Fibroblast of pulmonary artery (primary cell): ENCODE measurements at places on chromosomes 16 and 17.

- DNase-seq, result no peak
These were observed 32.0 kb upstream of the MRPS23 start for GRCh38 chr17:57881783-57882351.

DNA sequence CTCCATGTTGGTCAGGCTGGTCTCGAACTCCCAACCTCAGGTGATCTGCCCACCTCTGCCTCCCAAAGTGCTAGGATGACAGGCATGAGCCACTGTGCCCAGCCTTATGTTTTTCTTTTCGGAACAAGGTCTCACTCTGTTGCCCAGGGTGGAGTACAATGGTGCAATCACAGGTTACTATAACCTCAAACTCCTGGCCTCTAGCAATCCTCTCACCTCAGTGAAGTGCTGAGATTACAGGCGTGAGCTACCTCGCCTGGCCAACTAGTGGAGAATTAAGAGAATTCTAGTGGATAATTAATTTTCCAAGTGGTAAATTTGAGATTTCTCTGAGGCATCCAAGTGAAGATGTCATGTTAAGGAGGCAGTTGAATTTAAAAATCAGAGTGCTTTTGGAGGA is 2.9 kb upstream of the FBXO47 start:
- DNase-seq, result no peak

DNA sequence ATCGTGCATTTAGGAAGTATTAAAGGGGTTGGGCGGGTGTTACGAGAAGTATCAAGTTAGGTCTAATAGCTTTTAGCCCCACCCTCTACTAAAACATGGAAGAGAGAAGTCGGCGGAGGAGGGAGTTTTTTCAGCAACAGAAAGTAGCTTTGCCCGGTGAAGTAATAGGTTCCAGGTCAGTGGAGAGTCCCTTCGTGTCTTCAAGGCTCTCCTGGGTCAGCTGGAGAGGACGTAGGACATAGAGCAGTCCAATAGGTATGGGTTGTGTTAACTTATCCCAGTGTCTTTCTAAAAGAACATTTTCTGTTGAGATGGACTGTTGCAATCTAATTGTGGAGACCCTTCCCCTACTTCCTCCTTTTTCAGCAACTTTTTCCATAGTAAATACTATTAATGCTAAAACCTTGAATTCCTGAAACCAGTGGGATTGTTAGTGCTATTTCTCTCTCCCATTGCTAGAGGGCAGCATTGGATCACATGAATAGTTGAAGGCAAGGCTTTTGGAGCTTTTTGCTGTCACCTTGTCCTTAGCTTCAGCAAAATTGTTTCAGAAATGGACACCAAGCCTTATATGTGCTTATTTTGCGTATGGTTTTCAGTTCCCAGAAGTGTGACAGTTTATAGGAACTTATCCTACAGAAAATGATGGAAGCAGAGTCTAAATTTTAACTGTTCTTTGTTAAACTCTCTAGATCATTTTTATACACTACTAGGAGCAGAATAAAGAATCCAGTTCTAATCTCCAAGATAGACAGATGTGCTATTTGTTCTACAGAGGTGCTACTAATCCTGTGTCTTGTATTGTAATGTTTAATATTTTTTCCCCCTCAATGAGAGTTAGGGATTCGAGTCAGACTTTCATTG is 38.4 kb downstream of the UTP18 start:
- peak; percentile 66 for DNase-seq

DNA sequence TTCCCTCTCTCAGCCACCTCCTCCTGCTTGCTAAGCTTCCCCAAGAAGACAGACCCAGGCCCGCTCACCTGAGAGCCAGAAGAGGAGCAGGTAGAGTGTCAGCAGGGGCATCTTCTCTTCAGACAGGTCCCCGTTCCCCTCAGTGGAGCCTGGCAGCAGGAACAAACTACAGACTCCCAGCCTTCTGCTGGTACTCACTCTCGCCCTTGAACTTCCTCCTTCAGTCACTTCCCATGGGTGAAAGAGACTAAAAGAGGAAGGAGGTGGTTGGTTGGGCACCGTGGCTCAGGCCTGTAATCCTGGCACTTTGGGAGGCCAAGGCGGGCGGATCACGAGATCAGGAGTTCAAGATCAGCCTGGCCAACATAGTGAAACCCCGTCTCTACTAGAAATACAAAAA is at the start of gene CD300LF:
CD300LF (minus strand) TSS at position 168 of the 400 bp plus-strand sequence; CDS start at position 111, 57 bp downstream.
- DNase-seq, result no peak

- DNase-seq, result no peak
These were observed 13.8 kb upstream of the ZKSCAN2 start for GRCh38 chr16:25271421-25271820.

- no peak for DNase-seq
These were observed 38.3 kb upstream of the USP7 start for GRCh38 chr16:9002042-9002441.

DNA sequence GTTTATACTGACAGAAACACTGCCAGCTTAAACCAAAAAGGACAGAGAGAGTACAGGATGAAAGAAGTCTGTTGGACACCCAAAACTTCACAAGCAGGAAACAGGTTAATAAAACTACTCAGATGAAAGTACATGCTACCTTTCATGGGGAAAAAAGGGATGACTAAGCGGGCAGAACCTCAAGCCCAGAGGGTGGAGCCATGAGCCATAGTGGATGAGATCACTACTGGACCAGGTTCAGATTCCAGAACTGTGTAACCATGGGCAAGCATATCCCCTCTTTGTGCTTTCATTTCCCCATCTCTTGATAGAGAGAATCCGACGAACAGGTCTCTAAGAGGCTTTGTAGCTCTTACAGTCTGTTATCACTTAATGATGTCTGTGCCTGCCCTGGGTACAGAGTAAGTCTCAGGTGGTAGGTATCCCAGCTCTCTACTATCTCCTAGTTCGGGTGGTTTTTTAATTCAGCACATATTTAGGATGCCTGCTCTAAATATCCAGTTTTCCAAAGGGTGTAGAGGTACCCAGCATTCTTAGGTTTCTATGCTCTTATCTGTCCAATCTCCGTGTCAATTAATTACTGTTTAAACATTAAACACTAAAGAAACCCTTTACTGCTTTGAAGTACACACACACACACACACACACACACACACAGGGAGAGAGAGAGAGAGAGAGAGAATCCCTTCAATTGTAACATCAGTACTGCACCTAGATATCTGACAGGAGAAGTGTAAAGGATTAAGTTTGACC is 206.7 kb downstream of the ZNF423 start:
- DNase-seq, result peak; percentile 18

DNA sequence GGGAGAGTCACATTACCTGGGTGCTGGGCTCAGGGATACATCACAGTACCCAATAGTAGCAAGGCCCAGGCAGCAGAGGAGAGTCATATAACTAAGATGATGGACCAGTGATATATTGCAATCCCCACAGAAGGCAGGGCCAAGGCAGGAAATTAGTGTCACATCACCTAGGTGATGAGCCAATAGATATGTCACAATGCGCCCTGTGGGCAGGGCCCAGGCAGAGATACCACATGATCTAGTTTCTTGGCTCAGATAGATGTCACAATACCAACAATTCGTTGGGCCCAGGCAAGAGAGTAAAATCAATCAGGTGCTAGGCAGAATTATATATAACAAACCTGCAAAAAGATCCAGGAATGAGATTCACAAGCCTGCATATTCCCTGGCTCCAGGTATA is 2111.5 kb downstream of the TP53TG3F start:
- DNase-seq, result no peak

DNA sequence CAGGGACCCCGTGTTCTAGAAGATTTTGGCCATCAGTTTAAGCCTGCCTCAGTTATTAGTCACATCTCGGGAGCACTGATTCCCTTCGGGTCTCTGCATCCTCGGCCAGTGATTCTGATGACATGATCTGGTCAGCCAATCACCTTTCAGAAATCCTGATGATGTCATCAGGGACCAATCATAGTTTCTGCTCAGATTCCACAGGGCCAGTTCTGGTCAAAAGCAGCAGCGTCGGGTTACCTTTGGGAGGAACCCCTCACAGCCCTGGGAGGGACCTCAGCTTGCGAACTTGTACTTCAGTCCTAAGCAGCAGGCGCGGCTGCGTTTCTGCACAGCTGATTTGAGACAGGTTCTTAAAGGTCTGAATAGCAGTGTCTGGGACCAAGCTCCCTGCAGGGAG is 13.9 kb downstream of the KDM8 start:
- DNase-seq, result peak; percentile 66

- DNase-seq, result peak; percentile 96
These were observed at the start of gene ZNF594 for GRCh38 chr17:5191541-5192417. Gene ZNF594 (minus strand): TSS chr17:5191868. CDS start chr17:5184256, 7,612 bp downstream.

GRCh38 chr17:42389899-42390298 is 1.7 kb upstream of the STAT3 start:
- DNase-seq, result no peak

GRCh38 chr17:44850025-44850424 is 2.3 kb downstream of the HIGD1B start:
- DNase-seq, result no peak

DNA sequence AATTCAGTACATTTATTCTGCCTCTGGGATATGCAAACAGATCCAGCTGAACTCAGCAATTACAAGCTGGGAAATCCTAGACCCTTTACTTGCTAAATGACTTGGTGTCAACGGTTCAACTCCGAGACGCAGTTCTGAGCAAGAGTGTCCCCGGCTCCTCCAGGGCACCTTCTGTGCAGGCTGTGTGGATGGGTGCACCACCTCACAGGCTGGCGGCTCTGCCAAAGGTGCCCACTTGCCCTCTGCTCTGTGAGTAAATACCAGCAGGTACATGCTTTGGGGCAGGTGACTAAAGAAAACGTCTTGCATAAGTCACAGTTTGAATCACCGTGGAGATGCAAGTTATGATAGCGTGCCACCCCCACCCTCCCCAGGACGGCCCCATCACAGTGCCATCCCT is 23.3 kb downstream of the MAP1LC3B start:
- DNase-seq, result no peak

DNA sequence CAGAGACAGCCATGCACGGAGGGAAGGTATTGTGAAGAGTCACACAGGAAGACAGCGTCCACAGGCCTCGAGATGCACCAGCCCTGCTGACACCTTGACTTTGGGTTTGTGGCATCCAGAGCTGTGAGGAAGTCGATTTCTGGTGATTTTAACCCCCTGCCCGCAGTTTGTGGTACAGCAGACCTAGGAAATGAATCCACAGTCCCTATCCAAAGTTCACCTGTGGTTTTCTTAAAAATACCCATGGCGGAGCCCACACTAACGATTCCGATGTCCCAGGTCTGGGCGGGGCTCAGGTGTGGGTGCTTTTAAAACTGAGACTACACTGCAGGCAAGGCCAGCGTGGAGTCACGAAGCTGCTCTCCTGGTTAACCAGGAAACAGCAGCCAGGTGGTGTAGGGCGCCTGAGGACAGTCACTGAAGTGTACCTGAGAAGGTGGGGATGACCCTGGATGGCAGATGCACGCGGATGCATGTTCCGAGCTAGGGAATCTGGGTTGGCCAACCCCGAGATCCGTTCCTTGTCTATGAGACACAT is 14.4 kb upstream of the MEAK7 start:
- no peak for DNase-seq

DNA sequence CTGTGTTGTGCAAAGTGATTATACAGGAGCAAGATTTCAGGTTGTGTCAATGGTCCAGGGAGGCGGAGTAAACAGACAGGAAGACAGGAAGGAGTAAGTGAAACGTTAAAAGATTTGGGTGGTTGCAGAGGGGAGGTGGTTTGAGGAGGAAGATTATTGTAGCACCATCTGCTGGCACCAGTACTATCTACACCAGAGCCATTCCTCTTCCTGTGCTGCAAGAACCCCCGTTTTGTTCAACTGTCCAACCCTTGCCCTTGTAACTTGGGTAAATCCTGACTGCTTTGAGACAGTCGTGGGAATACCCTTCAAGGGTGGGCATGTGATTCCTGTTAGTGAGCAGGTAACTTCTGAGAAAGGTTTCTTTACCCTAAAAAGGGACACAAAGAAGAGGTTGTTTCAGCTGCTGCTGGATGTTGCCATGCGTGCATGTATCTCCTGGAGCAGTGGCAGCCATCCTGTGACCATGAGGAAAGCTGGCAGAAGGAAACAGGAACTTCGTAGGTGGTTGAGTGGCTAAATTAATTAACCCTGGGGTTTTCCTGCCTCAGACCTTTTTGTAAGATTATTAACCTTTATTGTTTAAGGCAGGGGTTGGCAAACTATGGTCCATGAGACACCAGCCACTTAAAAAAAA is 124.1 kb downstream of the PRKCA start:
- peak; percentile 45 for DNase-seq

DNA sequence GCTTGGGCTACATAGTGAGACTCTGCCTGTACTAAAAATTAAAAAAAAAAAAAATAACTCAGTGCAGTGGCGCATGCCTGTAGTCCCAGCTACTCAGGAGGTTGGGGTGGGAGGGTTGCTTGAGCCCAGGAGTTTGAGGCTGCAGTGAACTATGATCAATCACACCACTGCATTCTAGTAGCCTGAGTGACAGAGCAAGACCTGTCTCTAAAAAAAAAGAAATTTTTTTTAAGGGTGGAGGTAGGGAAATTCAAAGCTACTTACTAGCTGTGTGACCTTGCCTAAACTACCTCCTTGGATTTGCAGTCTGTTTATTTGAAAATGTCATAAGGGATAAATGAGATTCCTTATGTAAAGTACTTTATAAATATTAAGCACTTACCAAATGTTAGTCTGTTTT is 3.4 kb upstream of the SMPD3 start:
- DNase-seq, result no peak

DNA sequence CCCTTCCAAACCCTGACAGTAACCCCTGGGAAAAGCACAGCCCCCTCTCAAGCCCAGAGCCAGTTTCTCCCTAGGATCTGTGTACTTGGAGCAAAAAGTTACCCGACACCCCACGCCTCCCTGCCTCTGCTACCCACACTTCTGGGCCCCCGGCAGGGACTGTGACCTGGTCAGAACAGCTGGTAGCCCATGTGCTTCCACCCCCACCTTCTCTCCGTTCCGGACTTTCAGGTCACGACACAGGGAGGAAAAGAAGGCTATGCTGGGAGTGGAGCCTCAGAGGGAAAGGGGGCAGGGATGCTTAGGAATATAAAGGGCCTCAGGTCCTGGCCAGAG is 6.4 kb downstream of the PPY start:
- no peak for DNase-seq

- DNase-seq, result no peak
These were observed 6.4 kb downstream of the CACNG5 start for GRCh38 chr17:66841328-66841727.

- DNase-seq, result peak; percentile 7
These were observed 220.6 kb upstream of the ZFHX3 start for GRCh38 chr16:73268366-73268993.

DNA sequence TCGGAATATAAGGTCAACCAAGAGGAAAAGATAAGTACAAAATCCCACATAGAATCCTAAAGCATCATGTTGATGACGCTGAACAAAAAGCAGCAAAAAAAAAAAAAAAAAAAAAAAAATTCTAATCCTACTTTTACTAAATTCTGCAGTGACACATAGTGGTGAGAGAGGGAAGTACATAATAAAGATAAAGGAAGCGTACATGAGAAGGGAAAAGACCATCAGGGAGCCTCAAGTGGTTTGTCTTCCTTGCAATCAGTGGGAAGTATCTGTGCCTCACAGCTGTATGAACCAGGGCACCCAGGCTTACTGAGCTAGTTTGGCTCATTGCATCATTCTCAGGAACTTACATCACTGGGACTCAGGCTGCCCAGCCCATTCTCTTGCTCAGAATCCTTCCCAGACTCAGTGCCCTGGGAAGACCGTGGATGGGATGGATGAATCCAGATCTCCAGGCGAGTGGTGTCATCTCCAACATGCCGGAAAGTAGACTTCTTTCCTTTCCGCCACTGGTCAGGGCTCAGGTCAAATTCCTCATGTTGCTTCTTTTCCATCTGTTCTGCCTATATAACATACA is 21.2 kb downstream of the SMG6 start:
- DNase-seq, result peak; percentile 88

GRCh38 chr16:74463888-74464287 is 42.6 kb upstream of the CLEC18B start:
- no peak for DNase-seq

- peak; percentile 64 for DNase-seq
These were observed 122.4 kb upstream of the NUDT7 start for GRCh38 chr16:77599793-77600415.

- no peak for DNase-seq
These were observed 37.4 kb downstream of the CLEC16A start for GRCh38 chr16:10981697-10982216.
